ENCODE measurements at places on chromosomes 7 and 10.

DNA sequence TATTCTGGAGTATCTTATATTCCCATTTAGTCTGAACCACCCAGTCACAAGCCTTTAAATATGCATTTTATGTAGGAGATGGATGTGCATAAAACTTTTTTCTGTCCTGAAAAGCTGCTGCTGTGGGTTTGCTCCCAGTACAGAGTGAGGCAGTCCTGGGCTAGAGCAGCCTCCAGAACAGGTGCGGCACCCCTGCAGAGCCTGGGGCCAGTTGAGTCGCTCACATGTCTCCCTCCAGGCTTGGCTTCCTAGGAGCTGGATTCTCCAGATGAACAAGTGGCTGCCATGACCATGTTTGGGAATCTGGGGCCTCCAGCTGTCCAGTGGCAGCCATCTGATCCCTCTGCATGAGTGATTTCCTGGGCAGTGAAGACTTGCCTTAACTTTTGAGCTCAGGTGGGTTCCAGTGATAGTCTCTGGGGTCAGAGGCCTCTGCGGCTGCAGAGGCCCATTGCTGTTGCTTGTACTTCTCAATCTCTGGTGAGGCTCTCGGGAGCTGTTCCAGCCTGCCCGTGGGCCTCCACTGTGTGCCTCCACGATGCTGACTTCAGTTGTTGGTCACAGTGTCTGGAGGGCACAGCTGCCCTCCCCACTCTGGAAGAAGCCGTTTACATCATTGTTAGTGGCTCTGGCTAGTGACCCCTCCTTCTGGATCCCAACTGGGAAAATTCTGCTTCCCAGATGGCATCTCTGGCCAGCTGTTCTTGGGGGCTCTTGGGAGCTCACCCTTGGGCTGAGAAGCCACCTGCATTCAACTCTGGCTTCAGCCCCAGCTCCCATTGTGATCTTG, 120.4 kb downstream of the EMX2 start:
- no peak for DNase-seq

- DNase-seq = no peak
Observed at GRCh38 chr10:47245731-47246350, 54.2 kb upstream of the GDF10 start.

GRCh38 chr7:10315881-10316280, 657.8 kb upstream of the PHF14 start:
- no peak for DNase-seq

DNA sequence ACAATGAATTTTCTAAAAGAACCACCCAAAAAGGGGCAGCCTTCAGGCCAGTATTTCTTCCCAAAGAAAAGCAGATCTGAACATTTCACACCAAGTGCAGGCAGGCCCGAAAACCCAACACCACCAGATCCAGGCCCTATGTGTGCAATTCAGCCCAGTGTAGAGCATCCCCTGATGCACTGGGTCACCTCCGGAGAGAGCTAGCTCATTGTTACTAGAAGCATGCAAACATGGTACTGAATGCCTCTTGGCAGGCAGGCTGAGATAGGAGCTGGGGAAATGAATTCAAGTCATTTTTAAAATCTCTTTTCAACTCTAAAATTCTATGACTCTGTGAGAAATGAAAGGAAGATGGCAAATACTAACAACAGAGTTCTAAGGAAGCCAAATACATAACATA, 174.8 kb downstream of the ELMO1 start:
- DNase-seq = no peak

GRCh38 chr10:63866075-63866746, 345.0 kb downstream of the REEP3 start:
- DNase-seq = peak; percentile 54

DNA sequence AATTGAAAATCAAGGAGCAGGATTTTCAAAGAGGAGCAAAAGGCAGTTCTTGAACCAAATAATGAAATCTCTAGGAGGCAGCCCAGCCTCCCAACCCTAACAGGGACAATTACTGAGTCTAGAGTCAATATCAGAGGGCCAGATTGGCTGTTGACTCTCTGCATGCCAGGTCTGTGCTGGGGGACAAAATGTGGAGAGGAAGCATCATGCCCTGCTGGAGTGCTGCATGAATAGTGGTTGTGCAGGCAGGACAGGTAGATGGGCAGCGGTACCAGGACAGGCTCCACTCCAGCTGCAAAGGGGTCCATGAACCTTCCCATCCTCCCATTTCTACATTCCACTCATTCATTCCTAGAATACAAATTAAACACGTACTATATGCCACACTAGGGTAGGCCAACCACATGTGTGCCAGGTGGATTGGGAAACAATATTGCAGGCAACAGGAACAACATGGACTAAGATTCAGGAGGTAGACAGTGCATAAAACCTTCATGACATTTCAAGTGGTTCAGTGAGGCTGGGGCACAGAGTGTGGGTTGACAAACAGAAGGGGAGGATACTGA, 30.4 kb upstream of the MAT1A start:
- DNase-seq = no peak

DNA sequence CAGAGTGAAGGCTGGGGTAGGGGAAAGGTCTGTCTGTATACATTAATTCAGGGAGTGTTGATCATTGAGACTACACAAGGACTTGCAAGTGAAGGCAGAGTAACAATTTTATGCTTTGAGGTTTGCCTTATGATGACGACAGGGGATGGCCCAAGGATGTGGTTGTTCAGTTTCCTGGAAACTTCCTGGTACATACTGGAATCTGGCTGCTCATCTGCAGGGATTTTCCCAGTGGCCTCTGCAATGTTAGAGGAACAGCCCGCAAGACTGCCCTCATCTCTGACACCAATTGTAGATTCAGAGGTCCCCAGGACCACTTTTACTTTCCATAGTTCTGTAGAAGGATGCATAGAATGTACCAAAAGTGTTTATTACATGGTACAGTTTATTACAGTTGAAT, 189.6 kb downstream of the TMEM178B start:
- DNase-seq = no peak
